Activated CD4-positive, alpha-beta T cell treated with anti-CD3 and anti-CD28 coated beads, Interleukin-2, amount 50 U/mL, for 48 hours (primary cell): ENCODE measurements at places on chromosomes 7 and 10.

DNA sequence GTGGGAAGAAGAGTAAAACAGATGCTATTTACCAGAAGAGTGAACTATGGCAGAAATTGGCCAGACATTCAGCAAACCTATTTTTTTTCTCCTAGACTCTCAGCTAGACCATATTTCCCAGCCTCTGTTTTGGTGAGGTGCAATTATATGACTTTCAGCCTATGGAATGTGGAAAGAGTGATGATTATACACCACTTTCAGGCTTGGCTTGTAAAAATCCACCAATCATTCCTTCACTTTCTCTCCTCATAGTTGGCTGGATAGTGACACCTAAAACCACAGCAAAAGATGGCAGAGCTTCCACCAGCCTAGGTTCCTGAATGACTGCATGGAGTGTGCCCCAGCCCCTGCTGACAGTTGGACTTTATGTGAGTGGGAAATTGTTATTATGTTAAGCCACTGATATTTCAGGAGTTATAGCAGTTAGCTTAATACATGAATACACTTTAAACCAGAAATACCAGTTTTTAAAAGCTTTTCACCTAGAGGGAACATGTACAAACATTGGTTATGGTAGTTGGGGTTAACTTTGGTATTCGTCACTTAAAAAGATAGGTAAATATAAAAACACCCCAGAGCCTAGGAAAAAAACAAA lies 19.1 kb upstream of the TNKS2 start:
- DNase-seq: no peak

DNA sequence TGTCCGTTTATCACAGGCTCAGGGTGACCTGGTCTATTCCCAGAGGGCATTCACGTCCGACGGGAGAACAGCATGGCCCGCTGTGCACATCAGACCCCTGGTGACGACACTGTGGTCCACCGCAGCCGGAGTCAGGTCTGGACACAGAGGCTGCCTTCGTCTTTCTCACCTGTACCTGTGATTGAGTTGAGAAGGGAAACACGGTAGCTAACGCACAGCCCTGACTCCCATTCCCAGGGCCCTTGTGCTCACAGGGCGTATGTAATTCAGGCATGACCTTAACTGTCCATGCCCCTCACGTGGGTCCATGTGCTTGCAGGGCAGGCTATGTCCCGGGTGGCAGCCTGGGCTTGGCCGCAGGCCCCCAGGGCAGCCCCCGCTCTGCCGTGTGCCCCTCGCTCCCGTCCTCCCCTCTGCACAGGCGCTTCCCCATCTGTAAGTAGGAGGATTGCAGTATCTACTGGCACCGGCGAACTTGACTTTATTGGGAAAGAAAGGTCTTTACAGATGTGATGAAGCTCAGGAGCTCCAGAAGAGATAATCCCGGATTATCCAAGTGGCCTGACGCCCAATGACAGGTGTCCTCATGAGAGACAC lies 221.3 kb upstream of the TCERG1L start:
- DNase-seq: no peak

DNA sequence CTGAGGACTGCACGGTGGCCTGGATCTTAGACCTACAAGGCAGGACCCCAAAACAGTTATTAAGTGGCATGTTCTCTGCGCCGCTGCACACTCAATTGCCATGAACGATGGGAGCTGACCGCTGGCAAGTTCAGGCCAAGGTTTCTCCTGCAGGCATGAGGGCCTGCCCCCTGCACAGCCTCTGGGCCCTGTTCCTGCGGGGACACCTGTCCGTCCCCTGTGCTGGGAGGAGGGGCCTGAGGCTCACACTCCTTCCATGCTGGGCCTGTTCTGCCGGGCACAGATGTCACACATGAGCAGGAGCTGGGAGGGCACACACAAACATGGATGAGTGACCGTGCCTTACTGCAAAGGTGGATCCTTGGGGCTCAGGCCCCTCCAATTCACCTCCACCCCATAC lies 90.0 kb downstream of the PTPRN2 start:
- DNase-seq: no peak

DNA sequence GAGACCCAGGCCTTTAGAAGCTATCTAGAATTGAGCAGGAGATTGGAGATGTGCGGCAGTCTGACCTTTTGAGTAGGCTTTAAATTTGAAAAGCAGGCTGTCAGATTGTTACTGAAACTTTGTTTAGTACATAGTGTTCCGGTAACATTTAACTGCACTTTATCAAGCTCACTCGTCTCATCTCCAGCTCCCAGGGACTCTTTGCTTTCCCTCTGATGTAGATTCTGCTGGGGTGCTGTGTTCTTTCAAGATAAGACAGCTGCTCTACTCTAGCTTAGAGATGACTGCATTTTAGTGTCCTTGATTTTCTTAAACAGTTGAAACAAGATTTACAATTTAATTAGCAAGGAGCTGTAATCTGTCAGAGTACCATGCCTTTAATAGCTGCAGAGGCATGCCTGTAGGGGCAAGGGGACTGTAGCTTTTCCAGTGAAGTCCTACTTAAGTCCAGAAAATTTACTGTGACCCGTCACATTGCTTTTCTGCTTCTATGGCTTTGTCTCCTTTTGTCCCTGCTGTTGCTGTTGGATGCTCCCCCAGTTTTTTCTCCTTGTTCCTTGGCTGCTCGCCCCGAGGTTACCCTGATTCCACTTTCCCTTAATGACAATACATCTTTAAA lies 56.4 kb upstream of the MTPN start:
- no peak for DNase-seq

- no peak for DNase-seq
Measured at GRCh38 chr7:42035210-42035609, 201.8 kb downstream of the GLI3 start.

GRCh38 chr7:134584290-134584689 lies 35.4 kb downstream of the AKR1B15 start:
- DNase-seq: no peak

DNA sequence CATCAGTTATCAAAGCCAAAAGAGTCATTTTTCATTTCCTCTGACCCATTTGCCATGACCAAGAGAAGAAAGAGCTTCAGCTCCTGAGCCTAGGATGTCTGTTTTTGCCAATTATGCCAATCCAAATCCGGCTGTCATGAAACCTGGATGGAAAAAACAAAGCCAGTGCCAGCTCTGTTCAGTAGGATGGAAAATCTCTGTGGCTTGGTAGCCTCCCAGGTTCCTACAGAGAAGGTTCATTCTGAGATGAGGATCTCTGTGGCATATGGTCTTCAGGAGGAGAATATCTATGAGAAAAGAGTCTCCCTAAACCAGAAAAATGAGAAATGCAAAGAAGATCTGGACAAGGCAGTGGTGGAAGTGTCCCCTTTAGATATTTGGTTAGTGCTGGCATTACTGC lies 475.4 kb downstream of the CNTNAP2 start:
- no peak for DNase-seq

DNA sequence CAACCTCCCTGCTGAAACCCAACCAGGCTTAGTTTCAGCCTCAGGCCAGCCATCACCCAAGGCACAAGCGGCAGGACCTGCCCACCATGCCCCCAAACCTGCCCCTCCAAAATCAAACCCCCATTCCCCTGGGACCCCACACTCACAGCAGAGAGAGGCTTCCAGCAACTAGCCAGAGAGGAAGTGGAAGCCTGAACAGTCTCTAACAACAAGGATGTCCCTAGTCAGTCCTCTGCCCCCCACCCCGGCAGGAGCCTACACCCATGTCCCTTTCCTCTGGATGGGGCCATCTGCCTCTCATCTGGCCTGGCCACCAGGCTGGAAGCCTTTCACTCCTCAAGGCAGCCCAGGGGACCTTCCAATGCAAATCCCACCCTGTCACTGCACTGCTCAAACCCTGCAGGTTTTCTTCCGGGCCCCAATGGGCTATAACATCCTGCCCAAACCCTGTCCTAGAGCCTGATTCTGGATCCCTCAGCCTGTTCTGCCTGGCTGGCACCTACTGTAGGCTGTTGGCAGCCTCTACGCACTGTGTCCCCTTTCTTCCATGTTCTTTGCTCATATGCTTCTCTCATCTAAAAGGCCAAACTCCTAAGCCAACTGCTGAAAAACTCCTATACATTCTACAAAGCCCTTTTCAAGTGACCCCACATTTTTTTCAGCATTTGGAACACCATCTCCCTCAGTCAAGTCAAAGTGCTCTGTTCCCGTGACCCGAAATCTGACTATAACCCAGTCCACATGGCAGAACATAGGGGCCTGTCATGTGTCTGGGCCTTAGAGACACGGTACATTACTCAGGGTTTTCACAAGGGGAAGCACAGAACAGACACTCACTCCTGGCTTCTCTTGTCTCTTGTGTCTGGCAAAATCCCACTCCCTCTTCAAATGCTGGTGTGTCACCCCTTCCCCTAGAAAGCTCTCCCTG lies 253.3 kb downstream of the TNS3 start:
- DNase-seq: no peak

GRCh38 chr7:47383072-47383471 lies 198.8 kb downstream of the TNS3 start:
- DNase-seq: no peak

DNA sequence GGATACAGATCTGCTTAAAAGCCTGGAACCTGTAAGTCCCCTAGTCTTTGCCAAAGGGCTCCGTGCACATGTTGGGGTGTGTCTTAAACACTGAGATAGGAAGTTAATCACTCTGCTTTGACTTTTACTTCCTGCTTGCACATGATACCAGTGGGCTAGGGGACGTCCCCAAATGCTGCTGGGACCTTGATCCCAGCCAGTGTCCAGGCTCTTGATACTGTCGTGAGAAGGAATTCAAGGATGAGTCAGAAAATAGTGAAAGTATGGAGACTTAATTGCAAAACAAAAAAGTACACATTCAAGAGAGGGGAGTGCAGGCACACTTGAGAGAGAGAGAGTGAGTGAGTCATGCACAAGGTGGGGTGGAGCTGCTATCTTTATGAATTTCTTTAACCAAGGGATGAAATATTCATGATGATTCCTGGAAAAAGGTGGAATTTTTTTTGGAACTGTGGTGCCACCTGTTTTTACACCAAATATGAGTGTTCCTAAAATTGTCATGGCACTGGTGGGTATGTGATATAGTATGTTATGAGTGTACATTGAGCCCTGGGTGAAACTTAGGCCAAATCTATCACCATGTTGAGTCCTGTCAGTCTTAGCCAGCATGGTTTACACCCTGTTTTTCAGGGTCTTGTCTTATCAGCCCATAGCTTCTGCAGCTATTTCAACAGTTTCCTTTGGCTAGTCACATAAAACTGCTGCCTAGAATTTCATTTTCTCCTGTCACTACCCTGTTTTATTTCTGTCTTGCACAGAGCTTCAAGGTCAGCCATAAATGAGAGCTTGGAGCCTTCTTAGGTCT lies 88.3 kb upstream of the CYP26C1 start:
- DNase-seq: no peak

GRCh38 chr10:72027498-72027897 lies 60.9 kb downstream of the SPOCK2 start:
- DNase-seq: no peak

DNA sequence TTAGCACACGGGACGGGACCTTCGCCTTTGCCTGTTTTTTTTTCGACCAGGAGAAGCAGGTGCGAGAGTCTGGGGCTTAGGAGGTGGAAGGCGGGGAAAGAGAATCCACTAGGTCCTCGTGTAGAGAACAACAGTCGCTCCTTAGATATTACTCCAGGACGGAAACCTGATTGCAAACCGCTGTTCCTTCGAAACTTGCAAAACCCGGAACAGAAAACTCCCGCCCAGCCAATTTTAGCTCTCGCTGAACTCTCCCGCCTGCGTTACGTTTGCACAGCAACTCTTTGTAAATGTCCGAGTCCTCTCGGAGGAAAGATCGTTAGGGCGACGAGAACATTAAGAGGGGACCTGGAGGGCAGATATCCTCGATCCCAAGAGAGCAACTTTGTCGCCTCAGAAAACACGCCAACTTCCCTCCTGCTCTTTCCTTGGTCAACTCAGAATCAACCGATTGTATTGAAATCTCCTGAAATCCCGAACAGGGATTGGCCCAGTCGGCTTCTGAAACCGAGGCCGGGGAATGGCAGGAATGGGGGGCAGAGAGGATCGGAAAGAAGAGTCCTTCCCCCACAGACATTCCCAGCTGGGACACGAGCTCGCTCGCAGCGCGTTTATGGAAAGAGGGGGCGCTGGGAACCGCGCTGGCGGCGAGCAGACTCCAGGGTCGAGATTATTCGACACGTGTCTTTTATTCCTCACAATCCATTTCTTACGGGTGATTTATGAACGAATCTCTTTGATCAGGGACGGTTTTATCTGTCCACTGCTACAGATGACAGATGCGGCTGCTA lies 9.9 kb downstream of the TWIST1 start:
- DNase-seq: no peak

- no peak for DNase-seq
Measured at GRCh38 chr10:17129741-17130140, at the start of gene CUBN. Gene CUBN (minus strand): TSS chr10:17129811. CDS start chr10:17129765, 46 bp downstream.

- no peak for DNase-seq
Measured at GRCh38 chr7:155163696-155164095, 93.6 kb downstream of the HTR5A start.

DNA sequence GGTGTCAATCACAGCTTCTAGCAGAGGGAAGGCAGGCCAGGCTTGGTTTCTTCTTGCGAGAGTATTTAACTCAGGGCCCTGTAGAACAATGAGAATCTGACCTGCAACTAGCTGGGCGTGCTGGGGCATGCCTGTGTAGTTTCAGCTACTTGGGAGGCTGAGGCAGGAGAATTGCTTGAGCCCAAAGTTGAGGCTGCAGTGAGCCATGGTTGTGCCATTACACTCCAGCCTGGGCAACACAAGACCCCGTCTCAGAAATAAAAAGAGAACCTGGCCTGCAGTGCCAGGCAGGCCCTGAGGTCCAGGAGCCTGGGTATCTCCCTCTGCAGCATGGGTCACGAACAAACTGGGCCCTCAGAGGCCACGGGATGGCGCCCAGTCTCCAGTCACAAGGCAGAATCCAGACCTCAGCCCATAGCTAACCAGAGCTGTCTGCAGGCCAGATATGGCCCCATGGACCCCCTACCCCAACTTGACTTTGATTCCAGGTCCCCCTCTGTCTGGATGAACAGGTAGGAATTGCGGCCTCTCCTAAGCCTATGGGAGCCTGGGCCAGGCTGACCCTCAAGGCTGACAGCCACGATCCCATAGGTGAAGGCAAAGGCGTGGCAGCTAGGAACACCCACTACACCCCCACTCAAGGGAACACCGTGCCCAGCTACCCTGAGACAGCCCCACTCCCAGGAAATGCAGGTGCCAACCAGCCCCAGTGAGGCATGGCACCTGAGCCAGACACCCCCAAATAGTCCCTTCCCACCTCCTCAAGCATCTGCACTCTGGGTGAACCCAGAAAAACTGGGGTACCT lies 102.7 kb upstream of the TNRC18 start:
- peak; percentile 59 for DNase-seq

DNA sequence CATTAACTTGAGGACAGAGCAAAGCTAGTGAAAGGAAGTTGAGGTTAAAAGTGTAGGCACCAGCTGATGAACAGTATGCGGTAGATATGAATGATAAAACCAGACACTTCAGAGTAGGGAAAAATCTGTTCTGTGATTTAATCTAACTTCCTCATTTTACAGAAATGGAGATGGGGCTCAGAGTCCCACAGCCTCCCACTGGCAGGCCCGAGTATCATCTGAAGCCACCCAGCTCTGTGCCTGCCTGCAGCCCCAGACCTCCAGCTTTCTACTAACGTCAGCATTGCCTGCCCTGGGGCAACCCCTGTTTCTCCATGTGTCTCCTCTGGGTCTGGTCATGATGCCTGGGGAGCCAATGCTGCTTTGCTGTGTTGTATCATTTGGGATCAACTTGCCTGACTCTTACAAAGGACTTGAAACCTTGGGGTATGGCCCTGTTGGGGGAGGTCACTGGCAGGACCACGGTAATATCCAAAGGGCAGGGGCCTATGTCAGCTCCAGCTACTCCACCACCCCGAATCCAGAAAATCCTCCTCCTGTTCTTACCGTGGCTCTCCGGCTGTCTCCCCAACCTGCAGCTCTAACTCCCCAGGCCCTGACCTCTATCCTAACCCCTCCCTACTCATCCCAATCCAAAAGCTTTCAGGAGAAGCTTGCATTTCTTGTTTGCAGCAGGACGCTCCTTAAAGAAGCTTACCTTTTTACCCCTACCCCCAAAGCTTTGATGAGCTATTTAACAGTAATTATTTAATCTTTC lies 56.2 kb upstream of the NPY start:
- DNase-seq: peak; percentile 22
